ENCODE measurements at places on chromosomes 1 and 21. TPM values are rescaled to one million over a fixed set of nuclear protein-coding genes. Genes with fewer than 3 reads are reported as not detected.

DNA sequence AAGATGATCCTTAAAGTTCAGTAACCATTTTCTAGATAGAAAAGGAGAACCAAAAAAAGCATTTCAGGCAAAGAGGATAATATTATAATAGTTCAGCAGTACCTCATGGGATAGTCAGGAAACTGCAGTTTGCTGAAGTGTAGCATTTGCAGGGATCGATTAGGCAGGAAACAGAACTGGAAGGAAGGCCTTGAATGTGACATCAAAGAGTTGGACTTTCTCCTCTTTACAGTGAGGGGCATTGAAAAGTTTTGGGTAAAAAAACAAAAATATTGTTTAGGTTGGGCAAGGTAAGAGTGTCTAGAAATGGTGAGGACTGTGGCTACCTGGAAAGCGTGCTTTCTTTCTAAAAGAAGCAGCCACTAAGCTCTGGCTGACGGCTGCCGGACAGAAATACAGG, 8.0 kb upstream of the IRF6 start:
- DNase-seq = no peak

GRCh38 chr1:2561446-2561845, 5.3 kb downstream of the TNFRSF14 start:
- no peak for DNase-seq

GRCh38 chr1:2801535-2802291, at the start of gene TTC34:
Gene TTC34 (minus strand): TSS chr1:2801693. CDS start chr1:2800827, 866 bp downstream.
- DNase-seq = peak; percentile 59

Gene STYXL2
- not detected for total RNA-seq

Gene LORICRIN
- not detected for total RNA-seq
